ENCODE measurements at places on chromosomes 11 and 22. TPM values are rescaled to one million over a fixed set of nuclear protein-coding genes. Genes with fewer than 3 reads are reported as not detected.
A peak's percentile ranks its signal among the peaks of the same experiment; 100 is the strongest.

The OR52I1 gene
- total RNA-seq = not detected

The GLB1L2 gene
- total RNA-seq = 0.39 TPM

The TMX2 gene
- 31.5 TPM for total RNA-seq

GRCh38 chr11:20676658-20677057 lies 7.3 kb downstream of the NELL1 start:
- no peak for DNase-seq

DNA sequence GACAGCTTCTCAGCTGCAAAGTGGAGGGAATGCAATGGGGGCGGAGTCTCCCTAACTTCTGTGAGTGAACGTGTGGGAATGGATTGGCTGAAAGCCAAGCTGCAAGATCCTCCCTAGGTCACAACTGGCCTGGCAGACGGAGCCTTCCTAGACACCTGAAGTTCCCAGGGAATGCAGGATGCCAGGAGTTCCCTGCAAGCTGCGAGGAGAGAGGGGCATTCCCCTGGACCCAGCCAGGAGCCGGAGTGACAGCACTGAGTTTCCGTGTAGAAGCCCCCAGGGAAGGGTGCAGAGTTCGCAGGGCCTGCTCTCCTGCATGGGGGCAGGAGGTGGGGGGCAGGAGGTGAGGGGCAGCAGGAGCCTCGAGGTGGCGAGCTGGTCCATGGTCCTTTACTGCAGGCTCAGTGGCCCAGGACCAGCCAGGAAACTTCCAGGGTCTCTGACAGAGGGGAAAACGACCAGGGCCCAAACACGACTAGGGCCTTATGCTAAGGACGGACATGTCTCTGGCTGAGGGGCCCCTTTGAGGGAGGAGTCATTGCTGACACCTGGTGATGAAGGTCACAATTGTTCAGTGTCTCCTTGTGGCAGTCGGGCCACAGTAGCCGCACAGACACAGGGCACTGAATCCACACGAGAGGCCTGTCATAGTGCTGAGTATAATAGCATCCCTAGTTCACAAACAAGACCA lies 141.4 kb downstream of the FBXO7 start:
- DNase-seq = no peak

- DNase-seq = peak; percentile 80
Observed at GRCh38 chr11:76269247-76269646, 62.9 kb upstream of the WNT11 start.
